ENCODE measurements at places on chromosomes 5 and 9. TPM values are rescaled to one million over a fixed set of nuclear protein-coding genes. Genes with fewer than 3 reads are reported as not detected.

The C9orf153 gene
- 0.46 TPM for total RNA-seq

DNA sequence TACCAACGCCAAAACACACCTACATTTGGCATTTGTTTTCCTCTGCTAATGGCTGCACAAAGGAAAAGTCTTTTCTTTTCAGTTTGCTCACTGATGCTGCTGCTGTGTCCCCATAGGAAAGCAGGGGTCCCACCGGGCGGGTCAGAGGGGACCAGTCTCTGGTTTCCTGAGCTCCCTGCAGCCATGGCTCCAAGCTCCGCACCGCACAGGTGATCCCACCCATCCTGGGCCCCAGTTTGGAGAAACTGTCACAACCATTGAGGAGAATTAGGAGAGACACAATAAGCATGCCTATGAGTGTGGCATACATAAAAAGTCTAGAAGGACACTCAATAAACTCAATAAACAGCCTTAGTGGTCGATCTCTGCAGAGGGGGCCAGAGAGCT, 19.9 kb downstream of the MED10 start:
- peaks cover 18% of the 10 kb centered on the region for H3K36me3 ChIP-seq
- H3K4me3 ChIP-seq = no peak overlapping the region
- no peak overlapping the region for H3K27ac ChIP-seq
- no peaks in the 10 kb centered on the region for H3K4me1 ChIP-seq
- DNase-seq = no peak

GRCh38 chr5:180811623-180812124, 9.1 kb upstream of the MGAT1 start:
- no peaks in the 10 kb centered on the region for H3K27me3 ChIP-seq
- H3K27ac ChIP-seq = peak overlapping the region; percentile 100
- peaks cover 48% of the 10 kb centered on the region for H3K4me1 ChIP-seq
- DNase-seq = no peak

The DMRT3 gene
- not detected for total RNA-seq

The ENC1 gene
- 23.7 TPM for total RNA-seq

The DENND1A gene
- total RNA-seq = 22.0 TPM

GRCh38 chr9:84754881-84755280, 85.4 kb downstream of the NTRK2 start:
- no peaks in the 10 kb centered on the region for H3K27me3 ChIP-seq
- DNase-seq = no peak
- H3K27ac ChIP-seq = no peak overlapping the region
- H3K4me1 ChIP-seq = no peaks in the 10 kb centered on the region
- no peak overlapping the region for H3K4me3 ChIP-seq

The ZFP2 gene
- 2.1 TPM for total RNA-seq

The NSD1 gene
- 35.1 TPM for total RNA-seq

- no peak overlapping the region for H3K4me3 ChIP-seq
- no peaks in the 10 kb centered on the region for H3K36me3 ChIP-seq
- no peaks in the 10 kb centered on the region for H3K27me3 ChIP-seq
- H3K4me1 ChIP-seq = peaks cover 16% of the 10 kb centered on the region
- DNase-seq = no peak
Measured at GRCh38 chr9:69157751-69158466, 16.2 kb upstream of the TJP2 start.

DNA sequence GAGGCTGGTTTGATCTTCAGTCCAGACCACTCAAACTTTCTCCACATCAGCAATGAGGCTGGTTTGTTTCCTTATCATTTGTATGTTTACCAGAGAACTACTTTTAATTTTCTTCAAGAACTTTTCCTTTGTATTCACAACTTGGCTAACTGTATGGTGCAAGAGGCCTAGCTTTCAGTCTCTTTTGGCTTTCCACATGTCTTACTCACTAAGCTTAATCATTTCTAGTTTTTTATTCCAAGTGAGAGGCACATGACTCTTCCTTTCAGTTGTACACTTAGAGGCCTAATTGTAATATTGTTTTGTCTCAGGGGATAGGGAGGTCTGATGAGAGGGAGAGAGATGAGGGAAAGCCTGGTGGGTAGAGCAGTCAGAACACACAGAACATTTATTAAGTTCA, 554.0 kb upstream of the ARRDC3 start:
- no peaks in the 10 kb centered on the region for H3K4me1 ChIP-seq
- no peak for DNase-seq
- no peaks in the 10 kb centered on the region for H3K27me3 ChIP-seq
- H3K27ac ChIP-seq = no peak overlapping the region
- H3K4me3 ChIP-seq = no peak overlapping the region
- no peaks in the 10 kb centered on the region for H3K36me3 ChIP-seq

- no peaks in the 10 kb centered on the region for H3K27me3 ChIP-seq
- H3K27ac ChIP-seq = peak overlapping the region; percentile 71
- H3K4me1 ChIP-seq = peaks cover 58% of the 10 kb centered on the region
- no peaks in the 10 kb centered on the region for H3K36me3 ChIP-seq
Measured at GRCh38 chr5:139177809-139178588, 20.2 kb downstream of the SIL1 start.

DNA sequence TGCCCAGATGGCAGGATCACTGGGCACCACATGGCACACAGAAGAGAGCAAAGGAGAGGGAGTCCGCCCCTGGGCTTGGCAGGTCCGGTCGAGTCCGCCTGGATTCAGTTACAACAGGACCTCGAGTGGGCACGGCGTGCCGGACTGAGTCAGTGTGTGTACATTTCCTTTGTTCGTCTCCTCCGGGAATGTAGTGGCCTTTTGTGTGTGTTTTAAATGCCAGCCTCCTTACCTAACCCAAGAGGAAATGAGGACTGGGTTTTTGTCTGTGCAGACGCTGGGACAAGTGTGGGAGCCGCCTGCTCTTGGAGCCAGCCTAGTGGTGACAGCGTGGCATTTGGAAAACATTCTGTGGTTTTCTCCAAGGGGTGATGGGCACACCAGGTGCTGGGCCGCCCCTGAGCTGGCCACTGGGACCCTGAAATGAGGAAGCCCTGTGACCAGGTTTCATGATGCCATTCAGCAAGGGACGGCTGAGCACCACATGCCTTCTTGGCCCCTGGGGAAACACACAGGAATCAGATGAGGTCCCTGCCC, 9.6 kb downstream of the NEK6 start:
- no peak for DNase-seq
- no peak overlapping the region for H3K4me3 ChIP-seq
- H3K27ac ChIP-seq = peak overlapping the region; percentile 62
- H3K36me3 ChIP-seq = peaks cover 15% of the 10 kb centered on the region
- no peaks in the 10 kb centered on the region for H3K27me3 ChIP-seq
- peaks cover 87% of the 10 kb centered on the region for H3K4me1 ChIP-seq

DNA sequence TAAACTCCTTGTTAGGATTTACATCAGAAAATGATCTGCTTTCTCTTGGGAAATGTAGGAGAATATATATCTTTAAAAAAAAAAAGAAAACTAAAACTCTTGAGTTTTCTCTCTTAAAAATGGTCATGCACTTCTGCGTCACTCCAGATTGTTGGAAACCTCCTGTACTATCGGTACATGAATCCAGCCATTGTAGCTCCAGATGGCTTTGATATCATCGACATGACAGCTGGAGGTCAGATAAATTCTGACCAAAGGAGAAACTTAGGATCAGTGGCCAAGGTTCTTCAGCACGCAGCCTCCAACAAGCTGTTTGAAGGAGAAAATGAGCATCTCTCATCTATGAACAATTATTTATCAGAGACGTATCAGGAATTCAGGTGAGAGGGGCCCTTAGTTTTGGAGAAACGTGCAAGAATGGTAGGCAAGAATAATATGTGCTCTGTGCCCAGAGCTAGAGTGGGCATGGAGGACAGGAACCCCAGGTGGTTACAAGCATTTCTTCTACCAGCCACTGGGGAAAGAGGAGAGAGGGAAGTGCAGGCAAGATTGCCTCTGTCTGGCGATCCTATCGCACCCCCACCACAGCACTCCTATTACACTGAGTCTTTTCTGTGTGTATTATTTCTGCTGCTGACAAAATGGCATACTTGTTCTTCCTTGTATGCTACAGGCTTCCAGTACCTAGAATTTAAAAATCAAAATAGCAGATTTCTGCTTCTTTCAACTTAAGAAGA, 41.4 kb upstream of the F2R start:
- H3K27ac ChIP-seq = peak overlapping the region; percentile 17
- no peak for DNase-seq
- H3K4me1 ChIP-seq = no peaks in the 10 kb centered on the region
- no peak overlapping the region for H3K4me3 ChIP-seq
- no peaks in the 10 kb centered on the region for H3K36me3 ChIP-seq
- H3K27me3 ChIP-seq = no peaks in the 10 kb centered on the region

DNA sequence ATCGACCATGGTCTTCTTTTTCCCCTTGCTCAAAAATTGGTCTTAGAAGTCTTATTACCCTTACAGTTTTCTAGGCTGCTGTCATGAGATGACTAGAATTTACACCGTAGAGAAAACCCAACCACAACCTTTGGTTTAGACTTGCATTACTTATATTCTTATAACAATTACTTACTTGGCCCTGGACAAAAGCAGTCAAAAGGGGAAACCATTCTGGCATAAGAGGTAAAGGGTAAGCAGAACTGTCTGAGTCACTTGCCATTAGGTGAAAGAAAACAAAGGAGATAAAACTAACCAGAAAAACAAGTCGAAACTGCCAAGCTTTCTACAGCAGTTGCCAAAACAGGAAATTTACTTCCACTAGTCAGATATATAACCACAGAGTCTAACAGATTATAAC, 17.9 kb downstream of the TMEM245 start:
- H3K27ac ChIP-seq = peak overlapping the region; percentile 71
- H3K27me3 ChIP-seq = no peaks in the 10 kb centered on the region
- no peak for DNase-seq
- peaks cover 76% of the 10 kb centered on the region for H3K4me1 ChIP-seq
- H3K36me3 ChIP-seq = peaks cover 22% of the 10 kb centered on the region

DNA sequence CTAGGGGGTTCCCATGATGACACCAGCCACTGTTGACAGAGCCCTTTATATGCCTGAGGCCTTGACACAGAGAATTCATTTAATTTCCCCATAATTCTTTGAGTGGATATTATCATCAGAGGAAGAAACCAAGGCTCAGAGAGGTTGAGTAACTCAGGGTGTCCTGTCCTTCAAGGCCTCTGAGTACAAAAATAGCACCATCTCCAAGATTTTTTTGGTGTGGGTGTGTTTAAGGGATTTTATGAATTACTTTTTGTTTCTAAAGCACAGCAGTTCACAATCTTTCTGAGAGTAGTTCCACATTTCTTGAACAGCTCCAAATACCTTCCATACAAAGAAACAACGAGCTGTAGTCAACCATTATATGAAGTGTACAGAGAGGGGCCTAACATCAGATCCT, 6.2 kb upstream of the GSN start:
- peak overlapping the region; percentile 70 for H3K27ac ChIP-seq
- no peaks in the 10 kb centered on the region for H3K27me3 ChIP-seq
- DNase-seq = no peak
- no peaks in the 10 kb centered on the region for H3K36me3 ChIP-seq
- no peak overlapping the region for H3K4me3 ChIP-seq

GRCh38 chr5:40784916-40785315, 13.3 kb downstream of the PRKAA1 start:
- no peak overlapping the region for H3K4me3 ChIP-seq
- peaks cover 19% of the 10 kb centered on the region for H3K4me1 ChIP-seq
- no peaks in the 10 kb centered on the region for H3K27me3 ChIP-seq
- DNase-seq = no peak
- H3K36me3 ChIP-seq = peaks cover 6% of the 10 kb centered on the region

The SLC36A1 gene
- 5.1 TPM for total RNA-seq

The IFNK gene
- not detected for total RNA-seq

- no peak overlapping the region for H3K4me3 ChIP-seq
- H3K27ac ChIP-seq = peak overlapping the region; percentile 65
- peaks cover 12% of the 10 kb centered on the region for H3K4me1 ChIP-seq
- no peaks in the 10 kb centered on the region for H3K36me3 ChIP-seq
- peak; percentile 89 for DNase-seq
Measured at GRCh38 chr9:76687861-76688391, 76.3 kb upstream of the PCA3 start.

GRCh38 chr9:108430655-108431054, 425.1 kb downstream of the ACTL7B start:
- no peak overlapping the region for H3K4me3 ChIP-seq
- DNase-seq = no peak
- H3K4me1 ChIP-seq = no peaks in the 10 kb centered on the region
- H3K36me3 ChIP-seq = no peaks in the 10 kb centered on the region
- H3K27ac ChIP-seq = no peak overlapping the region
- H3K27me3 ChIP-seq = no peaks in the 10 kb centered on the region

The TYRP1 gene
- not detected for total RNA-seq

GRCh38 chr5:6527749-6528455, 79.2 kb downstream of the UBE2QL1 start:
- no peak for DNase-seq
- no peak overlapping the region for H3K27ac ChIP-seq
- no peaks in the 10 kb centered on the region for H3K4me1 ChIP-seq
- no peak overlapping the region for H3K4me3 ChIP-seq
- H3K27me3 ChIP-seq = no peaks in the 10 kb centered on the region

GRCh38 chr5:126884269-126884819, 107.4 kb downstream of the LMNB1 start:
- H3K27ac ChIP-seq = no peak overlapping the region
- H3K4me1 ChIP-seq = no peaks in the 10 kb centered on the region
- no peak for DNase-seq
- H3K36me3 ChIP-seq = no peaks in the 10 kb centered on the region

The RANBP6 gene
- 10.0 TPM for total RNA-seq
